ENCODE measurements at places on chromosomes 1 and 21. TPM values are rescaled to one million over a fixed set of nuclear protein-coding genes. Genes with fewer than 3 reads are reported as not detected.

ZNF593OS gene
- not detected for total RNA-seq

NR1I3 gene
- total RNA-seq = not detected

CCSAP gene
- 2.7 TPM for total RNA-seq

NAXE gene
- 87.7 TPM for total RNA-seq

KIF26B gene
- total RNA-seq = 0.31 TPM
